LHCN-M2 (cell line): ENCODE measurements at places on chromosomes 7 and 10. TPM values are rescaled to one million over a fixed set of nuclear protein-coding genes. Genes with fewer than 3 reads are reported as not detected.
A peak's percentile ranks its signal among the peaks of the same experiment; 100 is the strongest.

- DNase-seq: no peak
These were observed 71.5 kb downstream of the CYTH3 start for GRCh38 chr7:6200971-6201370.

DNA sequence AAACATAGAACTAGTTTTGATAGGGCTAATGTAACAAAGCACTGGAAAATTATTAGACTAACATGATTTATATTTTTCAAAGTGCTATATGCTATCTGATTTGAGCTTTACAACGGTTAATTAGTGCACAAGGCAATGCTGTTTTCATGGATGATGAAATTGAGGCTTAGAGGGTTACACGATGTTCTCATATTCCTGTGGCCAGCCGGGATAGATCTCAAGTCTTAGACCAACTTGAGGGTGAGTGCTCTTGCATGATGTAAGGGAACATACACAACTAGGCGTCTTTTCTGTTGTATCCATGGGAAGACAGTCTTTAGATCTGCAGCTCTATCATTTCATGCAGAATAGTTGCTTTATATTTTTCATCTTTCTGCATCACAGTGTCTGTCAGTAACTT, 4.1 kb downstream of the PRPF18 start:
- no peak for DNase-seq

DNA sequence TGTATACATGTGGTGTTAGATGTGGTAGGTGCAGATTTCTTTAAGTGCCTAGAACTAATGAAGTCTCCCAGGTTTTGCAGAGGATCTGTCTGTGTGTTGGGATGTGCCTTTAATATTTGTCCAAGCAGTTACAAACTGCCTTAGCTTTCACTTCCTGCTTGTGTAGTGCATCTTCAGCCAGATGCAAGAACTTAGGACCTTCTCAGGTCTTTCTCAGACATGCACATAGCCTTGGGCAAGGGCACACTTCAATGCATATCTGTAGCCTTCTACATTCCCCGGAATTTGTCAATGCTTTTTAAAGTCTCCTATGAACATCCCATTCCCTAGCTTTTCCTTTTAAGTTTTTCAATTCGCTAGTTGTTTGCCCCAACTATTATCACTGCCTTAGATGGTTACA, 47.2 kb upstream of the SLC39A12 start:
- no peak for DNase-seq

DNA sequence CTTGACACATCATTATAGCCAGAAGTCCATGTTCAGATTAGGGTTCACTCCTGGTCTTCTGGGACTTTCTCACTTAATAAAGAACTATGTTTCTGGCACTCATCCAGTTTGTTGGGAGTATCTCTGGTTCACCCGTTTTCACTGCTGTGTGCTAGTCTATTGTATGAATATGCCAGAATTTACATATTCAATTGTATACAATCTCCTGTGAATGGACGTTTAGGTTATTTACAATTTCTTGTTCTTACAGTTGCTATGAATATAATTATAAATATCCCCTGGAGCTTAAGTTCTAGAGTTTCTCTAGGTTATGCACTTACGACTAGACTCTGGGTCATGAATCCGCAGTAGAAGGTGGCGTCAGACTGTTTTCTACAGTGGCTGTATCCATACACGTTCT, 20.0 kb upstream of the RBM33 start:
- DNase-seq: no peak

DNA sequence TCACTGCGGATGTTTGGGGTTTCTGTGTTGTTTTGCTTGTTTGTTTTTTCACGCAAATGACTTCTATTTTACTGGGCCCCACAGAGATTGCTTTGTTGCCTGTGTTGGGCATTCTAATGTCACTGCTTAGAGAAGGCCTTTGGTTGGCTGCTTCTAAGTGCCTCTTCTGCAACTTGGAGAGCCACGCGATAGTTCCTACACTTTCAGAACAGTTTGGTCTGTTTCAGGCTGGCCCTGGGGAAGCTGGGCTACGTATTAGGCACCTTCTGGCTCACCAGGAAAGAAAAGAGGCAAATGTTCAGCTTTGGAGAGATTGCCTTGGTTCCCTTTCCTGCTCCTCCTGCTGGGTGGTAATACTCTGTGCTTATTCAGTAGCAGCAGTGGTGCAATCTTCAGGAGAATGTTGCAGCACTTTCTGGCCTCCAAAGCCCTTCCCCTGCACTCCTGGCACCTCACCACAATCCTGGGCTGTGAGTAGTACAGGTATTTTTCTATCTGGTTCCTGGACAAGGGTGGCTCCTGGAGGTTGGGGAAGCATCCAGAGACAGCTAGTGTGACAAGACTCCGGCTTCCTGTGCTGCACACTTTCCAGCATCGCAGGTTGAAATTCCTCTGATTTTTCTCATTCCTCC, 1.2 kb downstream of the ANTXRL start:
- no peak for DNase-seq

DNA sequence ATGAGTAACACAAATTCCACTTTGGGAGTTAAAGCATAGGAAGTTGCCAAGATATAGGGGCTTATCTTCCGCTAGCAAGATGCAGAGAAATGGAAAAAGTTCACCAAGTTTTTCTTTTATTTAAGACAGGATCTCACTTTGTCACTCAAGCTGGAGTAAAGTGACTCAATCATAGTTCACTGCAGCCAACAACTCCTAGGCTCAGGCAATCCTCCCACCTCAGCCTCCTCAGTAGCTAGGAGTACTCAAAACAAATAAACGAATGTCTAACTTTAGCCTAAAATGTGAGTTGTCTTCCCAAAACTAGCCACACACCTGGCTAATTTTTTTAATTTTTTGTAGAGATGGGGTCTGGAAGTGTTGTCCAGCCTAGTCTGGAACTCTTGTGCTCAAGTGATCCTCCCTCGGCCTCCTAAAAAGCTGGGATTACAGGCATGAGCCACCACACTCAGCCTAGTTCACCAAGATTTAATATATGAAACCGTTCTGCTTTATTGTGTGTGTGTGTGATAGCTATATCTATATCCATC, 9.9 kb downstream of the VIM start:
- DNase-seq: no peak

DNA sequence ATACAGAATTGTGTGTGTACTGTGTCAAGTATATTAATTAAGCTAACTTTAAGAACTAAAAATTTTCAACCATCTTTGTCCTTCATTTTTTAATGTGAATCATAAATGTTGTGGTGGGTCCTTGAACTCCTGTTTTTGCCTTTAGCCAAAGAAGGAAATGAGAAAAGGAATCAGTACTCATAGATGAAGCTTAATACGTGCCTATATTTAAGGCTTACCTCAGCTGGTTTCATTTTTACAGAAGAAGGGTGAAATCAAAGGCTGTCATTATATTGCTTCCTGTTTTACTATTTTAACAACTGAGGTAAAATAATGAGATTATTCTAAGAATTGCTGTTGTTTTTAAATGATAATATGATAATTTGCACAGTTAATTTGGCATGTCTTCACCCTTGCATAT, 6.3 kb upstream of the SNX13 start:
- no peak for DNase-seq

DNA sequence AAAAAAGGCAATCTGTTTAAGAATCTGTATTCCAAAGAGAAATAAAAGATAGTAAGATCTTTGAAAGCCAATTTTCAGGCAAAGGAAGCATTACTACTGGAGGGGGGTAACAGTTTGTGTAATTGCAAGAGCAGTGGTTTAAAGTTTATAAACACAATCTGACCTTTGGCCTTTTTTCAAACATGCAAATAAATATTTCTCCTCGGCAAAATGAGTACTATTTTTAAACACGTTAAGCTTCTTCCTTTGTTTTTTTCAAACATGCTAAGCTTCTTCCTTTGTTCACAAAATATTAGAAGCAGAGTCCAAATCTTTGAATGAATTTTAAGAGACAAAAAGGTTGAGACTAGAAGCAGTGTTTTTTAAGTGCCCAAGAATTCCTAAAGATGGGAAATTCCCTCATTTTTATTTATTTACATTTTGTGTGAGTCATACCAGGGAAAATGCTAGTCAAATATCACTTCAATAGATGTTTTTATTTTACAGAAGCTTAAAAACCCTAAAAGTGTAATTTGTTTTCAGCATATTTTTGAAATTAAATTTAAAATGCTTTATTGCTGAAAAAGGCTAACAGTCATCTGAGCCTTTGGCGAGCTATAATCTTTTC, 229.3 kb downstream of the GPR37 start:
- no peak for DNase-seq

DNA sequence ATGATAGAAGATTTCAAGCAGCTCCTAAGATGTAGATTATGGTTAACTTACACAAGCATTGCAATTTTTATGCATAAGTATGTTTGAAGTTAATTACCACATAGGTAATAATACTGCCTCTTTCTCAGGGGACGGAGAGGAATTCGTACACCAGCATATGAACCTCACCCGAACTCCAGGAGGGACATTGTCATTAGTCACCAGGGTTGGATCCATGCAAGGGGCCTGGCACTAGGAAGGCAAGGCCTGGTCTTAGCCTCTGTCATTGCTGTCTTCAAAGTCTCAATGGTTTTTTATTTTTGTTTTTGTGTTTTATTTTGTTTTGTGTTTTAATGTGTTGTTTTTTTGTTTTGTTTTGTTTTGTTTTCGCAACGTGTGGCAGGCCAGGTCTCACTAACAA, 145.6 kb upstream of the PPP2R2D start:
- DNase-seq: no peak

- DNase-seq: peak; percentile 87
These were observed 257.8 kb upstream of the GNAI1 start for GRCh38 chr7:79876848-79877252.

GRCh38 chr7:45183711-45184210, 26.2 kb downstream of the RAMP3 start:
- DNase-seq: no peak

DNA sequence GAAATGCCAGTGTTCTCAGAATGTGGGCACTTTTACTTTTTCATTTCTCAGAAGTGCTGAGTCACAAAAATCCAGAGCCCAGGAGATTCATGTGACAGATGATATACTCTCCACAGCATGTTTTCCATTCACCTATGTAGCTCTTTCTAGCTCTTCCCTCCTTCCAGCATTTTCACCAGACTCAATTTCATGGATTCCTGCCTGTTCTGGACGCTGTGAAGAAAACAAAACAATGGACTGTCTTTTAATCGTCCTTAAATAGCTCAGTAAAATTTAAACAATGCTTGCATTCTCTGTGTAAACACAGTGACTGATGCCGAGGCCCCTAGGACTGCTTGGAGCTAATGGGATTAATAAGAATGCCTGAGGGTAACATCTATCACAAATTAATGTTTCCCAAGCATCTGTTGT, 25.5 kb downstream of the ZNF713 start:
- no peak for DNase-seq

DNA sequence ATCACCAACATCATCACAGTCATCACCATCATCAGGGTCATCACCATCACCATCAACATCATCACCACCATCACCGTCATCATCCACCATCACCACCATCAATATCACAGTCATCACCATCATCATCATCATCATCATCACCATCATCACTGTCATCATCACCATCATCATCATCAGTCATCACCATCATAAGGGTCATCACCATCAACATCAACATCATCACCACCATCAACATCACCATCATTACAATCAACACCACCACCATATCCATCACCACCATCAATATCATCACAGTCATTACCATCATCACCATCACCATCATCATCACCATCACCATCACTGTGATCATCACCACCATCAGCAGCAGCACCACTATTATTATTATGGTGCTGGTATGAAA, 218.9 kb downstream of the TNS3 start:
- DNase-seq: no peak

DNA sequence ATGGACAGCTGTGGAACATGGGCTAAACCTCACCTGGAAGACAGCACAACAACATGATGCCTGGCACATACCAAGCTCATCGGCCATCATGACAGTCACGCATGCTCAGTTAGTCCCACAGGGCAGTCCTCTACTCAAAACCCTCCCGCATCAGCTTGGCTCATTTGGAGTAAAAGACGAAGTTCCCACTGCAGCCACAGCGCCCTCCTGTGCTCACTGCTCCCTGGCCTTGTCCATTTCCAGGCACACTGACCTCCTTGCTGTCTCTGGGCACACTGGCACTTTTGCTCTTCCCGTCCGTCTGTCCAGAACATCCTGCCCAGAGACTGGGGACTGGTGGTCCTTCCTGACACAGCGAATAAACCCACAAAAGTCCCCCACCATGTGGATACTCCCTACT, 66.2 kb downstream of the LARP4B start:
- DNase-seq: no peak

DNA sequence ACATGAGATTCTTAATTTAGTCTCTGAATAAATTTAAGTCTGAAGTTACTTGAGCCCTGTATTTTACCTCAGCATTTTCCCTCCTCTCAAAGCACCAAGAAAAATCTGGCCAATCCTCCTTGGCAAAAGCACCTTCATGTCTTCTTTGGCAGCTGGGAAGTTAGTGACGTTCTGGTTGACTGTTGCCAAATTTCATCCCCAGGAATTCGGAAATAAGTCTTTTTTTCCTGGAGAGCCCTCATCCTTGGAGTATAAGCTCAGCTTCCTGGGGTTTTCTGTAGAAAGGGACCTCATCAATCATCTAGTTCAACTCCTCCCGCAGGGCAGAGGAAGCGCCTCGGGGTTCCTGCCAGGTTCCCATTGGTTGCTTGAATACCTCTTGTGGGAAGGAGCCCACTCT, 377.6 kb downstream of the PHTF2 start:
- no peak for DNase-seq

DNA sequence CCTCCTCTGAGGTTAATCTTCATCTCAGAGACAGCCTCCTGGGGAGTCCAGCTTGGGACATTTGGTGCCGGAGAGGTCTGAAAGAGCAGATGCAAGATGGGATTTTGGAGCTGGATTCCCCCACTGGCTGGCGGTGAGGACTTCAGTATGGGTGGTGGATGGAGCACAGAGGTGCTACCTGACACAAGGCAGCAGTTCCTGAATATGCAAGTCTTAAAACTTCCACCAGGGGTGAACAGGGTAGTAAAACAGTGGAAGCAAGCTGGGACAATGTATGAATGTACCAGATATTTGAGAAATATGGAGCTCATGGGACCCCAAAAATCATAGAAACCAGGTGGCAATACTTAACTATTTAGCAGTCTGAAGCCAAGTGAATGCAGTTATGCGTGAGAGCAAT, 4.8 kb upstream of the TAF3 start:
- no peak for DNase-seq

DNA sequence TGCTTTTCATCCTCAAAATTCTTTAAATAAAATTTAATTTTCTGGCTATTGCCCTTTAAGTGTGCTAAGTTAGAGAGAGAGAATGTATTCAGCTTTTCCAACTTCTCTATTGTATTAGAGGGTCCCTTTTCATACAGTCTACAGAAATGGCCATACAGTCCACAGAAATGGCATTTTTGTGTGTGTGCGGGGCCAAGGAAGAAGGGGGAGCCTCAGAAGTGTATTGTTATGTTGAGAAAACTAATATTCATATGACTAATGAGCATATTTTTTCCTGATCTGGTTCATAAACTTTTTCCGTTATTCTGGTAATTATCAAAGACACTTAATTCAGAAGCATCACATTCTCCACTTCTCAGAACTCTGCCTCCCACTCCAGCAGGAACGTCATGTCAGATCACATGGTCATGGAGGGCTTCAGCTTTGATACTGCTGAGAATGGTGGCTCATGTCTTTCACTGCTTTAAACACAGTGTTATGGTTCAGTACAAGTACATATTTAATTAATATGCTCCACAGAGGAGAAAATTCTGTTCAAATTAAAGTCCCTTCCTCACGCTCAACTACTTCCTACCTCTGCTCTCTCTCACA, 37.1 kb downstream of the ELMO1 start:
- DNase-seq: no peak

Gene GNAT3
- total RNA-seq: not detected in 2 replicates

Gene SEC31B
- total RNA-seq: 1.5 and 2.6 TPM in 2 replicates

Gene TACR2
- total RNA-seq: 0.29 TPM in 1 of 2 replicates, not detected in the other

Gene ANKRD7
- total RNA-seq: 1.5 and 3.6 TPM in 2 replicates

Gene CAMK2G
- 16.4 and 20.8 TPM in 2 replicates for total RNA-seq

Gene HOXA4
- 7.5 and 8.9 TPM in 2 replicates for total RNA-seq
